Common myeloid progenitor, CD34-positive (primary cell): ENCODE measurements at places on chromosomes 7 and 10.

GRCh38 chr10:44343843-44344242 is 41.1 kb downstream of the CXCL12 start:
- no peak for DNase-seq

GRCh38 chr10:103691723-103692435 is 163.5 kb downstream of the SH3PXD2A start:
- DNase-seq: peak; percentile 27

- DNase-seq: peak; percentile 31
These were observed 5.1 kb upstream of the BAZ1B start for GRCh38 chr7:73526896-73527821.

- no peak for DNase-seq
These were observed 11.5 kb downstream of the CREB3L2 start for GRCh38 chr7:137990251-137990941.

DNA sequence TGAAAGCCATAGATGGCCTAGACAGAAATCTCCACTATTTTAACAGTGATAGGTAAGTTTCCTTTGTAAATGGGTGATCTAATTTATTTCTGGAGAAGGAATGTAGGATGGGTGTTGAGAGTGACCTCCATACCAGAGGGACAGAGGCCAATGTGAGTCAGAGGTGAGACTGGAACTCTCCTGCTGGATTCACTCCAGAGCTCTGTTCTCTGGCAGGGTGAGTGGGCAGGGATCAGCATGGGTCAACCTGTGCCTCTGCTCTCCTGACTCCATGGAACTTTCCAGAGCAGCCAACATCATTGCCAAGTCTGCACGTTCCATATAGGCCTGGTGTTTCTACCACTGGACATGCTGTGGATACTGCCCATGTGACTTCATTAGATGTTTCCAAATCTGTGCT is 11.4 kb downstream of the AKR1C3 start:
- no peak for DNase-seq

DNA sequence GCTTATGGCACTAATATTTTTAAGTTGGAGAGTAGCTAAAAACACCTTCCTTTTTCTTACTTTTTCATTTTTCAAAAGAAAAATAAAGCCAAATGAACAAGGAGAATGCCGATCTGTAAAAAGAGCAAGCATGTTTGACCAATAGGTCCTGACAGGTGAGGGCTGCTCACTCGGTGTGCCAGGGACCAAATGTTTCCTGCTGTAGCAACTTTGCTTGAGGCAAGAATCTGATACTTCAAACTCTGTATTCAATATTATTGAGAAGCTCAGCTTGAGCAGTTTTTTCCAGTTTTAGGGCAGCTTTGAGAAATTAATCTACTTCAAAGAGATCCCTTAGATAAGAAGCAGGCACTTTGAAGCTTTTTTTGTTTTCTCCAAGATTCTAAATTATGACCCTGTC is 298.1 kb downstream of the BICC1 start:
- DNase-seq: no peak

DNA sequence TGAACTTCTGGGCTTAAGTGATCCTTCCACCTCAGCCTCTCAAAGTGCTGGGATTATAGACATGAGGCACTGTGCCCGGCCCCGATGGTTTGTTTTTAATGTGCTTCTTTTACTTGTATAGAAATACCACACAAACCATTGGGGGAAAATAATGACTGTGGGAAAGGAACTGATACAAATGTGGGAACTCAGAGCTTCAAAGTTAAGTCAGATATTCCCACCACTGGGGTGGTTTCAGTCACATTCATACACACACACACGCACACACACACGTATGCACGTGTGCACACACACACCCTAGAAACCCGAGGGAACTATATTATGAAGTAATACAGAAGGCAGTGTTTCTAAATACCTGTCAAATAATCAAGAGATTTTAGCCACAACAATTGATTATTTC is 17.0 kb downstream of the CPA4 start:
- no peak for DNase-seq

DNA sequence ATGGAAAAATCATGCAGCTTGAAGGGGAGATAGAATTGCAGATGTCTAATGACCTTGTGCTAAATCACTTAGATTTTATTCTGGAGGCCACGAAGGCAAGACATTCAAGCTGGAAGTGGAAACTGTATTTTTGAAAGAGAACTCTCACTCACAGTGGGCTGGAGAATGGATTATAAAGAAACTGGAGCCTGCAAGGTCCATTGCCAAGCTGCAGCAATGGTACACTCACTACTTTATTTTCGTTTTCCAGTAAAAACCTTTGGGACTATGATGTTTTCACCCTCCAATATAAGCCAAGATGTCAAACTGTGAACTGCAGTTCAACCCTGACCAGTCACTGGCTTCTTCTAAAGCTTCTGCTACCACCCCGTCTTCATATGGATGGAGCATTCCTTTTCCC is 62.0 kb downstream of the SKIDA1 start:
- DNase-seq: no peak

DNA sequence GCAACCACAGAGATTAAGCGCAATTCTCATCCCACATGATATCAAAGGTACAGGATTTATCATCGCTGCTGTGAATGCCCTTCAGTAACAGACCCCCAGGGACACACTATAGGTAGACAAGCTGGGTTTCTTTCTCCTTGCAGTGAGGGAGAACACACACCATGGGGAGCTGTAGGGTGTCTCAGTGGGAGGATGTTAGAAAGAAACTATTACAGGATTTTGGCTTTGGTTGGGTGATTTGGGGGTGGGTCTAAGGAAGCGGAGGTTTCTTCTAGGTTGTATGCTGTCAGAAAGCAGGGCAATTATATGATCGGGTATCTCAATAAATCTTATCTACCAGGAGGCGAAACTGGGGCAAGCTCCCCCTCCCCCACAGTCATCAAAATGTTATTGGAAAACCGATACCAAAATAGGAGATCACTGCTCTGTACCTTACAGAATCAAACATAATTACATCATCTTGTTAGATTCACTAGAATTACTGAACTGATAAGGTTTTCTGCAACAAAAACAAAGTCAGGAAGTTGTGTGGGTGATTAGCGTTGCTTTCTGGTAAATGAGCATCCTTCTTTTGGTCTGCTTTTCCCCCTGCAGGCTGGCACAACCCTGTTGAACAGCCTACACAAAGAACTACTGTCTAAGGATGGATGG is 209.7 kb downstream of the TEX36 start:
- DNase-seq: no peak

DNA sequence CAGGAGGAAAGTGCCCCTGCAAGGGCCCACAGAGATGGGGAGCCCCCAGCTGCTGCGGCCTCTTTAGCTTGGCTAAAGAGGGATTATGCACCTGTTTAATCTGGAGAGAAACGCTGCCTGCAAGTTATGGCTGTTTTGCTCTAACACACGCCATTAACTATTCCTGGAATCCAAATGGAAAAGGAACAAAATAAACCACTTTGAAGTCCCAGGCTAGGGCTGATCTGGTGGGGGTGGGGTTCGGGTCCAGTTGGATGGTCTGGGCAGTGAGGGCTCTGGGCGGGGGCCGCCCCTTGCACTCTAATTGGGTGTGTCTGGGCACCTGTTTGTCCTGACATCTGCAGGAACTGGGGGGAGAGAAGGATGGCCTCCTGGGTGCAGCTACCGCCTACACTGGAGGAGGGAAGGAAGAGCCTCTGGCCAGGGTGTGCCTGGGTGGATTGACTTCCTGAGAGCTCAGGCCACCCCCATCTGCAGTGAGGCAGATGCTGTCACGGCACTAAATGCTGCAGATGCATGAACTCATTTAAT is 300.6 kb downstream of the ZEB1 start:
- DNase-seq: no peak

DNA sequence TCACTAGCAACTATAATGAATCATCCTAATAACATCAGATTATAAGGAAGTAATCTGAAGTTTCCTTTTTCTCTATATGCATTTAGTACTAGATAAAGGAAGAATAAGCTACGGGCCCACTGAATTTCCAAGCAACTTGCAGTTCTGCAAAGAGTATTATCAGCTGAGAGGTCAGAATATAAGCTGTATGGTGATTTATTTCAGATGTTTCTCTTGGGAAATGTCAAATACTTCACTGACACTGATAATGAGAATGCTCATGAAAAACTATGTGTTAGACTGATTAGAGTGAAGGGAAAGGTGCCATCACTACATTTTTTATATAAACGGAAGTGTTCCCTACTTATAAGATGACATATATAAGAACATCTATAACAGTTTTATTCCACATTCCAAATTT is 251.2 kb upstream of the HGF start:
- DNase-seq: no peak

DNA sequence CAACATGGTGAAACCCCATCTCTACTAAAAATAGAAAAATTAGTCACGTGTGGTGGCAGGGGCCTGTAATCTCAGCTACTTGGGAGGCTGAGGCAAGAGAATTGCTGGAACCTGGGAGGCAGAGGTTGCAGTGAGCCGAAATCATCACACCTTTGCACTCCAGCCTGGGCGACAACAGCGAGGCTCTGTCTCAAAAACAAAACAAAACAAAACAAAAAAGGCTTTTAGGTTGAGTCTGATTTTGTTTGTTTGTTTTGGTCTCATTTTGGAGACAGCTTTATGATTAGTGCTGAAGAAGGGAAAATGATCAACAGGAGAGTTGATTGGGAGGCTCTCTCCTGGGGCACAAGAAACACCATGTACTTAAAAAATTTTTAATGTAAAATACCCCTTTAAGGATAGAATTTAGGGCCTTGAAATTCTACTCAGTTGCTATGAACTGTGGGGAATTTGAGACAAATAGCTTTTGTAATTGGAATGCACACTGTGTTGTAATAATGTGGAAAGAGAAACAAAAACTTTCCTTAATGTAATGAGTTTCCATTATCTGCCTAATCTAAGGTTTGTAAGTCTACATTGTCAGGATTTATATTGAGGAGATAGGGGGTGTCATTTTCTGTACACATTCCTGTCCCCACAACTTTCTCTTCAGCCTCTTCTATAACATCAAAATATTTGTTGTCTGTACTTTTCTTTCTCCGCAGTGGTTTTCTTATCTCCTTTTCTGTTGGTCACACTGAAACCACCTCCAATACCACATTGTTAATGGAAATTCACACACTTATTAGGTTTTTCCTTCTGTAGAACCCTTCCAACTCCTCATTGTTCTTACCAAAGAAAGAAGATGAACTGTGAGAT is 41.3 kb downstream of the ARID5B start:
- peak; percentile 27 for DNase-seq

DNA sequence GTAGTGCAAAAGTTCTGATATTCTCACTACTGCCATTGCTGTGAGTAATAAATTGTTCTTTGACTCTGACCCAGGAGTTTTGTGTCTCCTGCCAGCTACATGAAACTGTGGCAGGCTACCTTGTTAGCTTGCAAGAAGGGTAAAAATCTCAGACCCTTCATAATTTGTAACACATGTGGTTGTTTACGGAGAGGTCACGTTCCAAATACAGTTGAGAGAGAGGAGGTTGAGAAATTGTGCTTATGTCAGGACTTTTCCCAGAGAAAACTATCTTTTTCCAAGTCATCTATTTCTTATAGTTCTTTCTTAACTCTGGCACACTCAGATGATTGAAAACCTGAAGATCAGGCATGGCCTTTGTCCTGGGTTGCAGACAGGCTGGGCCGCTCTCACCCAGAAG is 114.4 kb upstream of the SVIL start:
- DNase-seq: no peak

DNA sequence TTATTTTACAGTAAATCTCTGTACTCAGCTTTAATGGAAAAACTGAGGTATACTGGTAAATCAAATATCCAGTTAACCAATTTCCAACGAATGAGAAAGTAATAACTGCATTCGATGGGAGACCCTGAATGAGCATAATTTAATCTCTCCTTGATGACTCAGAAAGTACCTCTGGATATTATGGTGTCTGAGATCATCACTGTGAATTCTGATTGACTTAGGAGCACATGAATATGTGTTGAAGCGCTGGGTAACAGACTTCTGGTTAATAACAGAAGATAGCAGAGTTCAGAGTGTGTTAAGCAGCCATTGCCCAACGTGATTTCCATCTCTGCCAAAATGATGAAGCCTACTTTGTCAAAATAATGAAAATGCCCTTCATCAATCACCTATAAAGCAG is 116.6 kb downstream of the NRP1 start:
- DNase-seq: no peak

DNA sequence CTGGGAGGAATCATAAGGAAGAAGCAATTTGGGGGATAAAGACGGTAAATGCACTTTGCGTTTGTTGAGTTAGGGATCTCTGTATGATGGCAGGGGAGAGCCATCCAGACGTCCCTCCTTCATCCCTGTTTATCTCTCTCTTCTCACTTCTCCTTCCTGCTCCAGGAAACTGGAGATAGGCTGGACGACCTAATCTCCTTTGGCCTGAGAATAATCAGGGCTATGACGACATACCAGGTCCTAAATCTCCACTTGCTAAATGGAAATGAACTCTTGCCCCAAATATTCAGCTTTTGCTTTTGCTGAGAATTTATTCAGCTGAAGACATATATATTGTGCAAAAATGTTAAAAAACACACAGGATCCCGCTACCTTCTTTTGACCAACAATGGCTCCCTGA is 182.9 kb upstream of the INHBA start:
- no peak for DNase-seq

DNA sequence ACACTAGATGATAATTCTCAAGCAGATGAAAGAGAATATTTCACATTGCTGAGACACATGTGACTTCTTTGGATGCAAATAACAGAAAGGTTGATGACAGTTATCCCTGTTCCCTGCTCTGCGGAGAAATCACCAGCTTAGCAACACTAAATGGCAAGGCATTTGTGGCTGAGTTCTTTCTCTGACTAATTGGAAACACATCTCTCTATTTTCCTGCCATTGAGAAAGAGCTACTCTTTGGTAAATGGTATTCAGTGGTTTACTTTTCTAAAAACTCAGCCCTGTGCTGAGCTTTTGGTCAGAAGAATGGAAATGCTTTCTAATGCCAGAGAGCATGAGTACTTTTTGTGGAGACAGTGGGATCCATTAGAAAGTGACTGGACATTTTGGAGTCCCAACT is 771.4 kb downstream of the LRMDA start:
- no peak for DNase-seq

- no peak for DNase-seq
These were observed 87.9 kb downstream of the WIPF3 start for GRCh38 chr7:29894256-29894655.

GRCh38 chr10:73244866-73245477 is 2.1 kb downstream of the DNAJC9 start:
- DNase-seq: peak; percentile 91

GRCh38 chr7:18400726-18401125 is 94.8 kb upstream of the HDAC9 start:
- DNase-seq: no peak

GRCh38 chr10:11194859-11195586 is 177.4 kb downstream of the CELF2 start:
- no peak for DNase-seq

GRCh38 chr10:7958442-7958841 is 96.0 kb upstream of the GATA3 start:
- DNase-seq: peak; percentile 77

GRCh38 chr7:103810112-103810744 is 179.2 kb downstream of the RELN start:
- DNase-seq: no peak

- no peak for DNase-seq
These were observed 331.0 kb downstream of the ADARB2 start for GRCh38 chr10:1406132-1406966.

GRCh38 chr7:93923296-93923695 is 1.8 kb downstream of the GNG11 start:
- no peak for DNase-seq

- DNase-seq: peak; percentile 33
These were observed at the start of gene COBL for GRCh38 chr7:51316666-51317581. COBL (minus strand) TSS chr7:51316809; CDS start chr7:51316633, 176 bp downstream.

GRCh38 chr7:130900471-130901076 is 166.6 kb upstream of the KLF14 start:
- no peak for DNase-seq
